ENCODE measurements at places on chromosomes 3 and 15.

DNA sequence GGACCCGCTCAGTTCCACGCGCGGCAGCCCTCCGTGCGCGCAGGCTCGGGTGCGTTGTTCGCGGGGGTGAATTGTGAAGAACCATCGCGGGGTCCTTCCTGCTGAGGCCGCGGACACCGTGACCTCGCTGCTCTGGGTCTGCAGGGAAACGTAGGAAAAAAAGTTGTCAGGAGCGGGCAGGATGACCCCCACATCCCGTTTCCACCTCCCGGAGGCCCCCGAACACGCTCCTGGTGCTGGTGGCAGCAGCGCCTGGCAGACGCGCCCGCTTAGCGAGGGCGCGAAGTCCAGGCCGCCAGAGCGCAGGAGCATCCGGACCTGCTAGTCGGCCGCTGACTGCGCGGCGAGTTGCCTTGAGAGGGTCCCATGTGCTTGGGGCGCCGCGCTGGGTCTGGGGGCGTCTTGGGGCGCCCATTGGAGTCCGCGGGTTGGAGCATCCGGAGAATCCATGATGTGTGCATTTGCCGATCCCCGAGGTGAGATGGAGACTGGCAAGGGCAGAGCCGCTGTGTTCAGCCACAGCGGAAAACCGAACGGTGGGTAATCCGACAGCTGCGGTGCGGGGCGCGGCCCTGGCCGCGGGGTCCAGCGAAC lies 520 bp downstream of the GREM1 start:
- DNase-seq = no peak

- DNase-seq = no peak
Observed at GRCh38 chr3:81395739-81396513, 365.5 kb downstream of the GBE1 start.

- no peak for DNase-seq
Observed at GRCh38 chr3:175304404-175304803, 445.3 kb downstream of the NAALADL2 start.

DNA sequence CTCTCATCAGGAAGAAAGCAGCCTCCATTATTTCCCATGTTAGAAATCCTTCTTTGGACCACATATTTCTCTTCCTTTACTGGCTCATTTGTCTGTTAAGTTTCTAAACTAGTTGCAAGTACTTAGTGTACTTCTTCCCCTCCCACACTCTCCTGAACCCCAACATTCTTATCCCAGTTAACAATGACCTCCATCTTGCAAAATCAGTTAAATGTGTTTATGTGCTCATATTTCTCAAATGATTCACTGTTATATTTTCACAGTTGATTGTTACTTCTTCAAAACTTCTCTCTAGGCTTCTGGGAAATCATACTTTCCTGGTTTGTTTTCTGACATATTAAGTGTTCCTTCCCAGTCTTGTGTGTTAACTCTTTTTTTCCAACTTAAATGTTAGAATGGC lies 856.9 kb downstream of the EPHA3 start:
- DNase-seq = no peak

DNA sequence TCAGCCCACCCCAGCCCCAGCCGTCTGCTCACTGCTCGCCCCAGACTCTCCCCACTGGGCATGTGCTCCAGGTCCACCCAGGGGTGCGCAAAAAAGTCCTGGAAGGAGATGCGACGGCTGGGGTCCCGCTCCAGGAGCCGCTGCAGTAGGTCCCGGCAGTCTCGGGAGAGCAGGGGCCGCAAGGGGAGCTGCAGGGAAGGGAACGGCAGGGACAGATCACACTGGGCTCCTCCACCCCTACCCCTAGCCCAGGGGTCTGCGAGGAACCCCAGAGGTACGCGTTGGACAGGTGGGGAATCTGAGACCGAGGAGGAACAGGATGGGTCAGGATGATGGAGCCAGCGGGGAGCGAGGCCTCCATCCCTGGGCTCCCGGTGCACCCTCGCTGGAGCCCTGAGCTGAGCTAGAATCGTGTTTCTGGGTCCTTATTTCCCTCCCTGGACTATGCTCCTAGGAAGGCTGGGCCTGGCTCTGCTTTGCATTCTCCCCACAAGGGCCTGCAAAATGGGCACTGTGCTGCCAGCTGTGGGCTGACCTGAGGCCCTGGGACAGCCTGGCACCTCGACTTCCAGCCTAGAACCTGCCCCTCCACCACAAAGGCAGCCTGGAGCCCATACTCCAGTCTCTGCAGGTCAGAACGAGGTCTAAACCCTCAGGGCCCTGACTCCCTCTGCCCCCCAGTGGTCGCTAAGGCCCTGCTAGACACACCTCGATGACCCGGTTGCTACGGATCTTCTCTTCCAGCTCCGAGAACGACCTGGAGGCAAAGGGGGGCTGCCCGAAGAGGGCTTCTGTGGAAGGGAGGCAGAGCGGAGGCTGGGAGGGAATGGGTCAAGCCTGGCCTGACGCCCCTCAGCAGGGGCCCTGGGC lies 3.2 kb downstream of the ULK3 start:
- no peak for DNase-seq

DNA sequence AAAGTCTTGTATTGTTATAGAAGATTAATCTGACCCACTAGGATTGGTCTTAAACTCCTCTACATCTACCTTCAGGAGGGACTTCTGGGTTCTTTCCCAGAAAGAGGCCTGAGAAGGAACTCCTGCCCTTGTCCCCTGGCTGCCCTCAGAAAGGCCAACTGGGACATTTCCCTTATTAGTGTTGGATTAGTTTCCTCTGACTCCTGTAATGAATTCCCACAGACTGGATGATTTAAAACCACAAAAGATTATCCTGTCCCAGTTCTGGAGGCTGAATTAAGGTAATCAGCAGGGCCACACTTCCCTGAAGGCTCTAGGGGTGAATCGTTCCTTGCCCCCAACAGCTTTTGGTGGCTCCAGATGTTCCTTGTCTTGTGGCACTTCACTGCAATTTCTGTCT lies 102.8 kb upstream of the NMNAT3 start:
- DNase-seq = no peak

- DNase-seq = no peak
Observed at GRCh38 chr3:34504366-34504765, 705.9 kb downstream of the PDCD6IP start.

GRCh38 chr15:91192285-91192684 lies 92.2 kb downstream of the SV2B start:
- no peak for DNase-seq

DNA sequence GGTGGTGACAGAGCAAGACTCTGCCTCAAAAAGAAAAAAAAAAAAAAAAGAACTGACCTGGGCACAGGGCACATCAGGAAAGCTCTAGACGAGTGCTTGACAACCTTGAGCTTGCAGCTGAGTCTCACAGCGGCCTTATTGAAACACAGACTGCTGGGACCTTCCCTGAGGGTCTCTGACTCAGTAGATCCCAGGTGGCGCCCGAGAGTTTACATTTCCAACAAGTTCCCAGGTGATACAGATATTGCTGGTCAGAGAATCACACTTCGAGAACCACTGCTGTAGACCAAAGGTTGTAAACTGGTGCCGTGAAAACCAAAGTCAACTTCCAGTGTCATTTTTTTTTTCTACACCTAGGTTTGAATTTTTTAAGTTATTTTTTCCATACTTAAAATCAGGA lies 573.2 kb upstream of the MDFIC2 start:
- no peak for DNase-seq

DNA sequence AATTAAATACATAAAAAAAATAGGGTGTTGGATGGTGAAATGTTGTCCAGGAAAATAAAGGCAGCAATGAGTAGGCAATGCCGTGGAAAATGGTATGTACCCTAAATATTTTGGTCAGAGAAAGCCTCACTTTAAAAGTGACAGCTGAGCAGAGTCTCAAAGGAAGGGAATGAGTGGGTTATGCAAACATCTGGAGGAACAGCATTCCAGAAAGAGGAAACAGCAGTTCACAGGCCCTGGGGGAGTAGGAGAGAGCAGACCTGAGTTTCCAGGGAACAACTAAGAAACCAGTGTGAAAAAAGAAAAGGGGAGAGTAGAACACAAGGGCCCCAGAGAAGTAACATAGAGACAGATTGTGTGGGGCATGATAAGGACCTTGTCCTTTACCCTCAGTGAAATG lies 230.0 kb upstream of the CNTN3 start:
- no peak for DNase-seq

GRCh38 chr15:46409841-46410301 lies 775.0 kb downstream of the SQOR start:
- DNase-seq = no peak
